ENCODE measurements at places on chromosomes 7 and 10.

- peak; percentile 63 for DNase-seq
Measured at GRCh38 chr10:89518876-89519842, 16.2 kb downstream of the SLC16A12 start.

GRCh38 chr7:48506569-48506968 lies 335.3 kb downstream of the ABCA13 start:
- no peak for DNase-seq

DNA sequence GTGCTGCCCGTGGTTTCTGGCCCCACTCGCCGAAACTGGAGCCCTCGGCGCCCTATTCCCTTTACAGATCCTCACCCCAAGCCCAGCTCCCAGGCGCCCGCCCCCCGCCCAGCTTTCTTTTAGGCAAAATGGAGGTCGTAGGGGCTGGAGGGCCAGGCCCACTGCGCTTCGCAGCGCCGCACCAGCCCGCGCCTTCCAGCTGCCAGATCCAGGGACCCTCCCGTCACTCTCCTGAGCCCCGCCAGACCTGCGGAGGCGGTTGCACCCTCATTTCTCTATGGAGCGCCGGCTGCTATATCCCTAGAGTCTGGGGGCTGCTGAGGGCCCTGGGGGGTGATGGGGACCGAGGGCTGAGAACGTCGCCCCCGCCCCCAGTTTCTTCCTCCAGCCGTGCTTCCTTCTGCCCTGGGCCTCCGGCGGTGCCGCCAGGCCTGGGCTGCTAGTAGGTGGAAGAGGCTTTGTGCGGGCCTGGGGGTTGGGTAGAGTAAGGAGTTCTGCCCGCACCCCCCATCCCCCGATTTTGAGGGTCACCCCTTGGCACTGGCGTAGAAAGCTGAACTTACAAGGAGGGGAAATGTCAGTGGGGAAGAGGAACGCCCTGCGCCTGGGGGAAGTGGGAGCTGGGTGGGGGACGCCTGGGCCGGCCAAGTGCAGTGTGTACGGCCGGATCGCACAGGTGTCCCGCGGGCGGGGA lies 1.0 kb downstream of the GNB2 start:
- no peak for DNase-seq

- no peak for DNase-seq
Measured at GRCh38 chr7:44961844-44962482, 16.9 kb downstream of the MYO1G start.

DNA sequence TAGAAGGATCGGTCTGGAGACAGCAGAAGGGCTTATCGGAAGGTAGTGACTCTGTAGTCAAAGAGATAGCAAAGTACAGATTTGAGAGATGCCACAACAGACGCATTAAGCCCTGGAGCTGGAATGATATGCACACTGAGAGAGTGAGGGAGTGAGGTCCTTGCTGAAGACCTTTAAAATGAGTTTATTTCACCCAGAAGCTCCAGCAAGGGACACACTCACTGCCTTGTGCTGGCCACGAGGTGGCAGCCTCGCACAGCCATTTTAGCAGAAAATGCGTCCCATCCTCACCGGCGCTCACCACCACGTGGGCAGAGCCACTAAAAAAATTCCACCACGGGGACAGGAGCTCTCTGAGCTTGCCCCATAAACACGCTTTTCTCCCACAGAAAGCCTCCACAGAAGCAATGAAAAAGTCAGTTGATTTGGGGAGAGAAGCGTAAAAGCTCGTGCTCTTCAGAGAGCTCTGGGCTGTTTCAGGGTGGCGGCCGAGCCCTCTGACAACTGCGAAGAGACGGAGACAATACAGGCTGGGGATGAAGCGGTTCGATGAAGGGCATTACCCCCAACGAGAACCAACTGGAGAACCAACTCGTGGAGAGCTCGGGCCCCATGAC lies 163.0 kb upstream of the KLF14 start:
- DNase-seq, result peak; percentile 65

DNA sequence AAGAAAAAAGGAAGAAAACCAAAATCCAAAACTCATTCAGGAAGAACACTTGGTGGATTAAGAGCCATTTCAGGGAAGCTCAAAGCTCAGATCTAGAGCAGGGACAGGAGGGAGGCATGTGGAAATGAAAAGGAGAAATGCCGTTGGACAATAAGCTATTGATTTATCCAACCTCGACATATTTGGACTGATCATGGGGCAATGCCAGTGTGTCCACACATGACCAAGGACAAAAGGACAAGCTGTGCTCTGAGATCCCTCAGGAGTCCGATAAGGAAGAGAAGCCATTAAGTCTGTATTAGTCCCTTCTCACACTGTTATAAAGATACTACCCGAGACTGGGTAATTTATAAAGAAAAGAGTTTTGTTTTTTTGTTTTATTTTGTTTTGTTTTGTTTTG lies 684.0 kb upstream of the CELF2 start:
- no peak for DNase-seq

DNA sequence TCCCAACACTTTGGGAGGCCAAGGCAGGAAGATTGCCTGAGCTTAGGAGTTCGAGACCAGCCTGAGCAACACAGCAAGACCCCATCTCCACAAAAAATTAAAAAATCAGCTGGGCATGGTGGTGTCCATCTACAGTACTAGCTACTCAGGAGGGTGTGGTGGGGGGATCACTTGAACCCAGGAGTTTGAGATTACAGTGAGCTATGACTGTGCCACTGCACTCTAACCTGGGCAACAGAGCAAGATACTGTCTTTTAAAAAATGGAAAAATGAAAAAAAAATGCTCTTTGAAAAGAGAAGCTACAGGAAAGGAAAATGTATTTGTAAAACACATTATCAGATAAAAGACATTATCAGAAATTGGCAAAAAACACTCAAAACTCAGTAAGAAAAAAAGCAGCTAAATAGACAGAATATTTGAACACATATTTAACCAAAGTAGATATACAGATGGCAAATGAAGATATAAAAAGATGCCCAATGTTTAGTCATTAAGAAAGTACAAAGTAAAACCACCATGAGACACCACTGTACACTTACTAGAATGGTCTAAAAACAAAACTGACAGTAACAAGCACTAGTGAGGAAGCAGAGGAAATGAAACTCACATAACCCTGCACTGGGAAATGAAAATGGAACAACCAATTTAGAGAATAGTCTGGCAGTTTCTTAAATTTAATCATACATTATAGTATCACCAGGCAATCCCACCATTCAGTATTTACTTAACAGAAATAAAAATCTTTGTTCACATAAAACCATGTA lies 40.5 kb downstream of the NRBF2 start:
- no peak for DNase-seq

GRCh38 chr7:1842321-1843221 lies 172.5 kb downstream of the ELFN1 start:
- no peak for DNase-seq

GRCh38 chr7:21544715-21545114 lies 1.9 kb downstream of the DNAH11 start:
- no peak for DNase-seq

- no peak for DNase-seq
Measured at GRCh38 chr10:114521255-114521654, 117.0 kb upstream of the AFAP1L2 start.

DNA sequence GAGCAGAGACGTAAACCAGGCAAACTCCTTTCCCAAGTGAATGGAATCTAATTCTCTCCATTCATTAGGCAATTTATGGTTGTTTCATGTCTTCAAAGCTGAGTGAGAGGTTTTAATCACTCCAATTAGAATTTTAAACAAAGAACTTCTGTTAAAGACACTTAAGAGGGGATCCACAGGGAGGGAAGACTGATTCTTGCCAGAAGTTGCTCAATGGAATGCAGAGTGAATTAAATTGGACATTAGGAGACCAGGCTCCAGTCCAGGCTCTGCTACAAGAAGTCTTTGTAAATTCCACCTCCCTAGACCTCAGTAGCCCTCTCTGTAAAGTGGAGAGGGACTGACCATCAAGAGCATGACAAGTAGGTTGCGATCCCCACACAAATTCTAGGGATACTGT lies 130.7 kb upstream of the TMEM72 start:
- no peak for DNase-seq

GRCh38 chr7:45682836-45683555 lies 108.8 kb downstream of the ADCY1 start:
- peak; percentile 20 for DNase-seq

DNA sequence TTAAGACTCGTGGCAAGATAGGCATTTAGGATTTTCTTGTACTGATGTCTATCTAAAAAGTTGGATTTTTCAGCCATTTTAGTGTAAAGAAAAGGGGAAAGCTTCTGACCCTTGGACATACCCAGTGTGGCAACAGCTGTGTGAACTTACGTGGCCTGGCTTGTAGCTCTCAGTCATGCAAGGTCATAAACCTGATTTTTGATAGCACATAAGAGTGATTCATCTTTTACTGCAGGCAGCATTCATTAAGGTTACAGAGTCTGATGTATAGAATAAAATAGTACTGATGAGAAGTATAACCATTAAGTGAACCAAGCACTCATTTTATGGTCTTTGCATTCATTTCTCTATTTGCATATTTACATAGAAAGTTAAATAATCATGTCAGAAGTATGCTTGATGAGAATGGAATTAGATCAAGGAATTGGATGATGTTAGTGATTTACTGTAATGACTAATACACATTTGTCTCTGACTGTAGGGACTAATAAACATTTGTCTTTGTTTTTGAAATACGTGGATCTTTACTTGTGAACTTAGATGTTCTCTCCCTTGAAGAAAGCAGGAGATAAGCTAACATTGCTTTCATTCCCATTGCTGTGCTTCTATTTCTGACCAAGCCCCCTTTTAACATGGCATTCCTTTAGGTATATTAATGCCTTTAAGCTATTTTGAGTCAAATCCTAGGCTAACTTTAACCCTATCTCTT lies 88.2 kb downstream of the GSDME start:
- DNase-seq, result peak; percentile 3

DNA sequence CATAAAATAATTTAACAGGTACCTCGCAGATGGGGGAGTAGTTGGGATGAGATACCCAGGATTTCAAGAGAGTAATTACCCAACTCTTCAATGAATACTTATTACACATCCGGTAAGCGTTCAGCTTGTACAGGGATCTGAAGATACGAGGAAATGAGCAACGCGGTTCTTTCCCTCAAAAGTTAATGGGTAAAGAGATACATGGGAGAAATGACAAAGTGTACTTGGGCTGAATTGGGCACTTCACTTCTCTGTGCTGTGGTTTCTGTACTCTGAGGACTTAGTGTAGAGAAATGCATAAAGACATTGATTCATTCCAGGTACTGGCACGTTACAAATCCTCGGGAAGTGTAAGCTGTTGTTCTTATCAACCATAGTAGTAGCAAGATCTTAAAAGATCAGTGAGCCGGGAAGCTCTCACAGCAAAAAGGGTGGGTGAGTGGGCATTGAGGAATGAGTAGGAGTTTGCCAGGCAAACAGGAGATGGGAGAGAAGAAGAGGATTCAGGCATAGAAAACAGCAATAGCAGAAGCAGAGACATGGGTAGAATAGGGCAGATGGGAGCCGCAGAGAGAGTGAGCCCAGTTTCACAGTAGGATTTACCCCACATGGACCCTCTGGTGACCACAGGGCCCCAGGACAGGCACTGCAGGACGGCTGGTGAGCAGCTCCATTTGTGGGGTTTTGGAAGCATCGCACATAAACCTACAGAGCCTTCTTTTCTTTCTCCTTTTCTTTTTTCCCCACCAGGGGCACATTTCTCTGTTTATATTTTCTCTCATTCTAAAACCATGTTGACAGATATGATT lies 304.3 kb upstream of the PITRM1 start:
- no peak for DNase-seq

DNA sequence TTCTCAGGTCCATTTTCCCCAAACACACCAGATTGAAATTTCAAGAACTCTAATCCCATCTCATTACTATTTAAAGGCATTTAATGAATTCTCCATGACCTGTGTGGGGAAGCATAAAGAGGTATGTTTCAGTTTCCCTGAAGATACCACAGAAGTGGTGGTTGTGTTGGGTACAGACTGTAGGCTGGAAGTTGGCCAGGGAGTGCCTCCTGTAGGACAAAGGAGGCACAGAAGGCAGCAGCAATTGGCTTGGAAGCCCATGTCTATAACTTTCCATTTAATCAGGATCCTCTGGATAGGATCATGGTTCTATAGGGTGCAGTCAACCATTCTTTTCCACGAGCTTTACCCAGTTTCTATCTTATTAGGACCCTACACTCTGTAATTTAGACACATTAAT lies 8.6 kb upstream of the BET1 start:
- DNase-seq, result no peak

- peak; percentile 18 for DNase-seq
Measured at GRCh38 chr10:79608505-79609375, 2.0 kb upstream of the SFTPA1 start.

GRCh38 chr7:112362731-112363131 lies 87.5 kb upstream of the IFRD1 start:
- DNase-seq, result peak; percentile 24

- peak; percentile 47 for DNase-seq
Measured at GRCh38 chr7:73717025-73717807, 2.3 kb downstream of the STX1A start.

GRCh38 chr10:49751216-49751615 lies 10.9 kb downstream of the OGDHL start:
- no peak for DNase-seq

DNA sequence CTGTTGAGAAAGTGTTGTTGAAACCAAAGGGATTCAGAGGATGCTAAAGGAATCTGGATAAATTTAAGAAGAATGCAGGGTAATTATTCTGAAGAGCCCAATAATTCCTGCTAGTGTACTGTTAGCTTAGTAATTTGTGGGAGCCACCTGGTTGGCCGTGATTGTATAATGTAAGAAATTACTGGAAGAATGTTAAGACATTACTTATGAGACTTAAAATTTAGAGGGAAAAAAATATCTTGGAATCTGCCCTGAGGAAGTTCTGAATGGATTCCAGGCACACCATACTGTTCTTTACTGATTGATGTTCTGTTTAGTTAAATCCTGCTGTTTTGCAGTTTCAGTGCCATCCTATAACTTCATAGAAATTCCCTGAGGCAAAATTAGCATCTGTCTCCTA lies 155.0 kb upstream of the RHOBTB1 start:
- DNase-seq, result no peak

- no peak for DNase-seq
Measured at GRCh38 chr10:131735577-131735976, 165.2 kb upstream of the PPP2R2D start.

- no peak for DNase-seq
Measured at GRCh38 chr10:25683344-25683743, 250.7 kb upstream of the MYO3A start.

GRCh38 chr10:30014511-30014910 lies 44.9 kb downstream of the JCAD start:
- DNase-seq, result no peak

Measured in GM03348 (cell line).